ENCODE measurements at places on chromosomes 11 and 22.

GRCh38 chr11:27786331-27786730 lies 86.1 kb upstream of the BDNF start:
- no peak for DNase-seq

DNA sequence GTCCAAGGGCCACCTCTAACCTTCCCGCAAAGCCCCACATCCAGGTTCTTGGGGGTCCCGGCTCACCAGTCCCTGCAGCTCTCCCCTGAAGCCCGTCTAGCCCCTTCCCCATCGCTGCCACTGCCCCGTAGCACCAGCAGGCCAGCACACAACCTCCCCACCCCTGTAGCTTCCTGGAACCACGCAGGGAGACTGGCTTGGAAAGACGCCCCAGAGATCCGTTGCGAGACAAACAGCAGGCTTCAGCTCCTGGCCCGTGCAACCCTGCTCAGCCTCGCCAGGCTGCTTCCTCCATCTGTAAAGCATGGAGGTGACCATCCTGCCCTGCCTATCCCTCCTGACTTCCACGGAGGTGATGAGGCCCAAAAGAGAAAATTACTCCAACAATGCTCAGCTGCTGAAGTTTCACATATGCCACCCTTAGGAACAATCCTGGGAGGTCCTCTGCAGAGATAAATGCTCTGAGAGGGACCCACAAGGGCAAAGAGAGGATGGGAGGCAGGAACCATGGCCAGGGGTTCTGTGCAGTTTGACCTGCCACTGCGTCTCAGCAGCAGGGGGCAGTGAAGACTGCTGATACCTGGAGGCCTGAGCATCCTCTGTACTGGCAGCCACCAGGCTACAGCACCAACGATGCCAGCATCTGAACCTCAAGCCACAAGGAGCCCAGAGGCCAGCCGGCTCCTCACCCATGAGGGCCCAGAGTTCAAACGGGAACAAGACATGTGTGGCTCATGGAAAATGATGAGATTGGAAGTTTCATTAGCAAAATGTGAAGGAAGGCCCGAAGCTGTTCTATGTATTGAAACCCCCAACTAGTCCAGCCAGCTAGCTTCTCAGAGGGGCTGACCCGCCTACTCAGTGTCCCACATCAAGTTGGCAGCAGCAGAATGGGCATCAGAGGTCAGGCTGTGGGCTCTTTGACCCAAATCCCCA lies 16.1 kb downstream of the DGCR2 start:
- DNase-seq, result no peak

- no peak for DNase-seq
Measured at GRCh38 chr11:84790849-84791427, 836.2 kb downstream of the DLG2 start.

GRCh38 chr11:17991783-17992433 lies 20.9 kb downstream of the SERGEF start:
- DNase-seq, result no peak

GRCh38 chr11:33934450-33934849 lies 42.6 kb upstream of the LMO2 start:
- DNase-seq, result no peak

DNA sequence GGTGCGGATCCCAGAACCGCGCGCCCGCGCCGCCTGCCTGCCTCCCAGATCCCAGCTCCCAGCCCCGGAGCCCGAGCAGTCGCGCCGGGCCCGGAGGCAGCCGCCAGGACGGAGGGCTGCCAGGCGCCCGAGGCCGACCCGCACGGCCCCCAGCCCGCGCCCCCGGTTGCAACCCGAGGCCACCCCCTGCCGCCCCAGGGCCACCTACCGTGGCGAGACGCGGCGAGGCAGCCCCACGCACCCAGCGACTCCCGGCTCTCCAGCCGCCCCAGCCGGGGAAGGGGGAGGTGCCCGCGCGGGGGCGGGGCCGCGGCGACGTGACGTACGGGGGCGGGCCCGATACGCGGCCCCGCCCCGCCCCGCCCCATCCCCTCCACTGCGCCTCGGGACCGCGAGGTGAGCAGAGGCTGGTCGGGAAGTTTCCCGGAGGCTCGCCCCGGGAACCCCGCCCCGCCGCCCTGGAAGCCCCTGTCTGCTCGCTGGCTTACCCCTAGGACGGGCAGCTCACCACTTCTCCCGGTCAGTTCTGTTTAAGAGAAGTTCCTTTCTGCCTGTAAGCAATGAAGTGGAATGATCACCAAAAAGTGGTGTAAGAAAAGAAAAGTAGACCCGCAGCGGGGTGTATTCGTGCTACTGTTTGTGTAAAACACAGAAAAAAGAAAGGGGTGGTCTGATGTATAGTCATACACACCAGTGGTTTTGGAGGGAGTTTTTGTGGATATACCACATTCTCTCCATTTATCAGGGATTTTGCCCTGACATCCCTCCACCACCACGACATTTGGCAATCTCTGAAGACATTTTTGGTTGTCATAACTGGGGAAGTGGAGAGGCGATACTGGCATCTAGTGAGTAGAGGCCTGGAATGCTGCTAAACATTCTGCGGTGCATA lies at the start of gene TPST2:
Gene TPST2 (minus strand): TSS at position 288 of the 892 bp plus-strand sequence. CDS start 48,502 bp downstream, outside the sequence.
- DNase-seq, result peak; percentile 73

GRCh38 chr11:132743601-132744000 lies 788.7 kb downstream of the OPCML start:
- DNase-seq, result no peak

GRCh38 chr11:15341587-15341986 lies 226.9 kb downstream of the INSC start:
- no peak for DNase-seq

- DNase-seq, result no peak
Measured at GRCh38 chr11:8567602-8568198, 26.3 kb downstream of the STK33 start.

DNA sequence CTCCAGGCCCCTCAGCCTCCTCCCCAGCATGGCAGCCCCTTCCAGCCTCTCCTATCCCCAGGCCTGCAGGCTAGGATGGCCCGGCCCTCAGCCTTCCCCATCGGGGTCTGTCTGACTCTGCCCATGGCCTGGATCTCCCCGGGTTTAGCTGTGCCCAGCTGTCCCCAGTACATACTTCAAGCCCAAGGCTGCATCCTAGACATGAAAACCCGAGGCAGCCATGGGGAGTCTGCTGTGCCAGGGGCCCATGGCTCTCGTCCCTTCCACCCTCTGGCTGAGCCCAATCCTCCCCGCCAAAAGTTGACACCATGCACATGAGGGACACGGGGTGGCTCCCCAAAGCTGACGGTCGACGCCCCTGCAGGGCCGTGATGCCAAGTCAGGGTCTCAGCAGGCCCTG lies 22.2 kb upstream of the FADD start:
- DNase-seq, result no peak

DNA sequence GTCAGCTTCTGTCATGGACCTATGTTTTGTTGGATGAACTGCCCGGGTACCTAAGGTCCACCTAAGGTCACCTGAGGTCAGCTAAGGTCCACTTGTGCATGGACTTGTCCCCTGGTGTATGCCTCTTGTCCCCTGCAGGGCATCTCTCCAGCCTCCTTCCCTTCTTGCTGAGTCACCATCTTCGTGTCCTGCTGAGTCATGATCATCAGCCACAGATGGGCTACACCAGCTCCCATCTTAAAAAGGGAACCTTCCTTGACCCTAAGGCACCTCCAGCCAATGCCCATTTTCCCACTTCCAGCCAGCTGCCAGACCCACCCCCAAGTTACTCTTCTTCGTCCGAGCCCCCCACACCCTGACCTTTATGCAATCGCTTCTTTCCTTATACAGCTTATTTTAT lies 544.9 kb downstream of the TBC1D22A start:
- no peak for DNase-seq

DNA sequence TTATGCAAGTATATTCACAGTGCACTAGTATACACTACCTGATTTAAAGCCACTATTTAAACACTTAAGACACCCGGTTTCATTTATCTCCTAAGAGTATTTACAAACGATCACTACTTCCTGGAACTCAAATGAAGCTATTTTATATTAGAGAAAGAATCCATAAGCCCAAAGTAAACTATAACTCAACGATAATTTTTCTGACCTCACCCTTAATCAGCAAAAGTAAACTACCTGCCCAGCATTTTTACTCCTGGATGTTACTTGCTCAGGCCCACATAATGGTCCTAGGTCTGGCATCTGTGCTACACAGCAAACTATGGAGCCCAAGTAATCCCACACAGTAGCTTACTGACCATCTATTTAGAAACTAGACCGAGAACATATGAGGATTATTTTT lies 33.4 kb downstream of the TSG101 start:
- DNase-seq, result no peak

DNA sequence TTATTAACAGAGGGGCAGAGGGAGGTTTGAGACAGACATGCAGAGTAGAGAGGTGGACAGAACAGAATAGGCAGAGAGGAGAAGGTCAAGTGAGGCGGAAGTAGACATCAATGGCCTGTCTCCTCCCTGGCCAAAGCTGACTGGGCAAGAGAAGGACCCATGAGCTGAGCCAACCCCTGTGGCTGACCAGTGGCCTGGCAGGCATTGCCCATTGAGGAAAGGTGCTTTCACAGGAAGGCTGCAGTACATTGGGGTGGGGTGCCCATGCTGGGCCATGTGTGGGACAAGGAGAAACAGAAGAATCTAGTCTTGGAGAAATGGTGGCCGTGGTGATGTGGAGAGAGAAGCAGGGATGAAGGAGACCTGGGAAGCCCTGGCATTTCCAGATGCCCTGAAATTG lies 76.0 kb downstream of the MYEOV start:
- DNase-seq, result no peak

- peak; percentile 13 for DNase-seq
Measured at GRCh38 chr22:35582861-35583670, 34.1 kb downstream of the MB start.

DNA sequence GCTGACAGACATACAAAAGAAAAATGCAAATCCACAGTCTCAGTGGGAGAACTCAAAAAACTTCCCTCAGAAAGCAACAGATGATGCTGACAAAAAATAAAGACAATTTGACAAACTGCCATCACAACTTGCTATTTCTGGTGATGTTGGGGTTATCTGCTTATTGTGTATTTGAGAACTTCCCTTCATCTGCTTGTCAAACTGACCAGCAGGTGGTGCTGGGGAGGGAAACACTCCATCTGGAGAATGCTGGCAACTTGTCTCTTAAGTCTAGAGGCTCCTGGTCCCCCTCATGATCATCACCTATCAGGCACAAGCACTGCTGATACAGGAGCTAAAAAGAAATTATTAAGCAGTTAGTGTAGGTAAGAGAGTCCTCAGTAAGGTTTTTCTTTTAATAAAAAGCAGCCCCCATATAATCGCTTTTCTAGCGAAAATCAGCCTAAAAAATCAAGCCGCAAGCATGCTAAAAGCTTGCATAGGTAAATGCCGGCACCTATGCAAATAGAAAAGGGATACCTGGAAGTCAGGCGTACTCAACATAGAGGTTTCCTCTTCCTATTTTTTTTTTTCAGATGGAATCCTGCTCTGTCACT lies 9.8 kb upstream of the FAM111B start:
- DNase-seq, result peak; percentile 24

DNA sequence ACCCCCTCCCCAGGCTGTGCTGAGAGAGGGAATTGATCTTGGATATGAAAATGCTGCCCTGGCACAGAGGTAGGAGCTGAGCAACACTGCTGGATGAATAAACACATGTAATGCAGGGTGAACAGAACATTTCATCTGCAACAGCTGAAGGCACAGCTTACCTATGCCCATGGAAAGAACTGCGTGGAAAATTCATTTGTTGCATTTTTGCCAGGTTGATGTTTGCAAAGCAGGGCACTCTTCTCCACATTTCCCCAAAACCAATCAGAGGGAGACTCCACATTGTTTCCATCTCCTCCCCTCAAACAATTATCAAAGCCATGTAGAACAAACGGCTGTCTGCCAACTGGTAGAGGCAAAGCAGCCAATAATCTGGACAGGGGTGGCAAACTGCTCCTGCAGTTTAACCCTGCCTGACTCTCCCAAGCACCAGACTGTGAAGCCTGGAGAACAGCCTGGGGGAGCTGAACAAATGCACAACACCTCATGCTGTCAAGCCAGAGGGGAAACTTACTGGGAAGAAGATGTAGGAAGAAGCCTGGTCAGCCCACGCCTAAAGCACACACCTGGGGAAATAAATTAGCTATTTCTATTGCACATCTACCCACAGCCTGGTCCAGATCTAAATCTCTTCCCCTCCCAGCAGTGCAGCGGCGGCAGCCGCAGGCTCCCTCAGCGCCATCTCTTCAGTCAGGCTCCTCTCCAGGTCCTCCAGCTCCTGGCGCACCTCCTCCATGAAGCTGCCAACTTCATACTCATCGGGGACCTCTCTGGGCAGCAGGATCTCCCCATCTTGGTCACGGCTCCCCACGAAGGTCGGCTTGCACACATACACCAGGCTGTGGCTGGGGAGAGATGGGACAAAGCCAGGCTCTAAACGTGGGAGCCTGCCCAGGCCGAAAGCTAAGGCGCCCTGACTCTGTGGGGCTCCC lies 44.3 kb downstream of the DKK3 start:
- no peak for DNase-seq

- DNase-seq, result no peak
Measured at GRCh38 chr11:62217191-62217748, 8.8 kb downstream of the SCGB2A1 start.

GRCh38 chr11:47837292-47837691 lies 10.9 kb downstream of the NUP160 start:
- DNase-seq, result no peak

- no peak for DNase-seq
Measured at GRCh38 chr11:1167751-1168231, 10.0 kb downstream of the MUC5AC start.

GRCh38 chr22:38136607-38137006 lies 26.1 kb upstream of the BAIAP2L2 start:
- DNase-seq, result no peak

GRCh38 chr11:124863826-124864165 lies 1.4 kb upstream of the ROBO3 start:
- no peak for DNase-seq

- no peak for DNase-seq
Measured at GRCh38 chr22:23225337-23225723, 45.0 kb downstream of the BCR start.

- DNase-seq, result no peak
Measured at GRCh38 chr11:13140028-13140870, 131.1 kb downstream of the RASSF10 start.

DNA sequence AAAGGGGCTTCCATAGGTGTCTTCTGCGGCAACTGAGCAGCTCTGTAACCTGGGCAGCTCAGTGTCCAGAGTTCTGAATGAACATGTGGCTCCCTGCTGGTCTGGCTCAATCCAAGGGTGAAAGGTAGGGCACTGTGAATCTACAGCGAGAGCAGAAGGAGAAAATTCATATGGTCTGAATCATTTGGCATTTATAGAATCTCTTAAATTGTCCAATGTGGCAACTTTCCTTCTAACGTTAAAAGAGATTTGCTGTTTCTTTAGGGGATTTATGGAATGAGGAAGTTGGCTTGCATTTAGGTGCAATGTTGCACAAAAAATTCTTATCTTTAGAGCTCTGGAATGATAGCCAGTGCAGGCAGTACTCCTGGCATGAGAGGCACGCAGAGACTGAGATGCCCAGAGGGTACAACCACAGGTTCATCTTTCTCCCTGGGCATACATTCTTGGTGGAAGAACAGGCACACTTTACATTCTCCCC lies 17.0 kb downstream of the ATXN10 start:
- DNase-seq, result no peak

- DNase-seq, result no peak
Measured at GRCh38 chr11:102223859-102224258, 93.4 kb upstream of the BIRC3 start.

- DNase-seq, result no peak
Measured at GRCh38 chr11:69173331-69173730, 17.6 kb downstream of the SMIM38 start.
